Iris pigment epithelial cell (primary cell): ENCODE measurements at places on chromosomes 6 and 20.

DNA sequence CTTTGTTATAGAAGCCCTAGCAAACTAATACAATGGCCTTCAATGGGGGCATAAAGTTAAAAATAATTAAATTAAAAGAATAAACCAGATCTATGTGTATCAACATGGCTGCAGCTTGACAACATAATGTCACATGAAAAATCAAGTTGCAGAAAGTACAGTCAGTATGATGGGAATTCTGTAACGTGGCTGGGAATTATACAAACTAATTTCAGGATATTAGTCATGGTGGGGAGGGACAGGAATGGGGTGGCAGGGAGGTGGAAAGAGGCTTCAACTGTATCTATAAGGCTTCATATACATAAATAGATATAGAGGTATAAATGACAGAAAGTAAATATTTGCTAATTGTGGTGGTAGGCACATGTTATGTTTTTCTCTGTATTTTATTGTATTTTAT lies 107.1 kb downstream of the UNC5CL start:
- DNase-seq: no peak

DNA sequence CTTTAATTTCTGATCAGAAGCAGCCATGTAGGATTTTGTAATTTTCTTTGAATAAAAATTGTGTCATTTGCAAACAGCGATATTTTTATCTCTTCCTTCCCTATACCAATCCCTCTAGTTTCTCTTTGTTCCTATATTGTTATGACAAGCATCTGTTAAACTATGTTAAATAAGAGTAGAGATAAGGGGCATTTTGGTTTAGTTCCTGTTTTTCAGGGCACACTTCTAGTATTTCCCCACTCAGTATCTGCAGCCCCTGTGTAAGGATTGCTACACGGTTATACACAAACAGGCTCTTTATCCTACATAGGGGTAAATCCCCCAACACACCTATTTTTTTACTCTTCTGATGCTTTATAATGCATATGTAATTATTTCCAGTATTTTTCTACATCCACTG lies 42.1 kb downstream of the TRERF1 start:
- DNase-seq: no peak

DNA sequence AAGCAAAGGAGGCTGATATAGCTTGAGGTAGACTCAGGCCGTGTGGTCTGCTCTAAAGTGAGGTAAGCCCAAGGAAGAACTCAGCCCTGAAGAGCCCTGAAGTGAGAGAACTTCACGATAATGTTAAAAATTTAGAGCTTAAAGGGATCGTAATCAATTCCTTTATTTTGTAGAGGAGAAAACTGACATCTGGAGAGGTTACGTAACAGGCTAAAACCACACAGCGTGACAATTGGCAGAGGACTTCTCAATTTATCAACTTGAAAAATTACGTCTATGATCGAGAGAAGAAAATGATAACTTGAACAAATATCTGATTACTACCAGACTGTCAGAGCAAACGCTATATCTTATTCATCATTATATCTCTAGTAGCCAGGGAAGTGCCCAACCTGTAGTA lies 121.8 kb upstream of the FOXO3 start:
- DNase-seq: no peak

- no peak for DNase-seq
Measured at GRCh38 chr20:43744966-43745730, 18.3 kb upstream of the GTSF1L start.

- peak; percentile 99 for DNase-seq
Measured at GRCh38 chr20:56439771-56440291, 27.8 kb downstream of the CASS4 start.

- DNase-seq: no peak
Measured at GRCh38 chr6:108726726-108727339, 121.4 kb upstream of the ARMC2 start.

- peak; percentile 88 for DNase-seq
Measured at GRCh38 chr6:78605909-78606446, 261.4 kb upstream of the IRAK1BP1 start.

- DNase-seq: no peak
Measured at GRCh38 chr6:137787016-137787415, 80.0 kb upstream of the TNFAIP3 start.

DNA sequence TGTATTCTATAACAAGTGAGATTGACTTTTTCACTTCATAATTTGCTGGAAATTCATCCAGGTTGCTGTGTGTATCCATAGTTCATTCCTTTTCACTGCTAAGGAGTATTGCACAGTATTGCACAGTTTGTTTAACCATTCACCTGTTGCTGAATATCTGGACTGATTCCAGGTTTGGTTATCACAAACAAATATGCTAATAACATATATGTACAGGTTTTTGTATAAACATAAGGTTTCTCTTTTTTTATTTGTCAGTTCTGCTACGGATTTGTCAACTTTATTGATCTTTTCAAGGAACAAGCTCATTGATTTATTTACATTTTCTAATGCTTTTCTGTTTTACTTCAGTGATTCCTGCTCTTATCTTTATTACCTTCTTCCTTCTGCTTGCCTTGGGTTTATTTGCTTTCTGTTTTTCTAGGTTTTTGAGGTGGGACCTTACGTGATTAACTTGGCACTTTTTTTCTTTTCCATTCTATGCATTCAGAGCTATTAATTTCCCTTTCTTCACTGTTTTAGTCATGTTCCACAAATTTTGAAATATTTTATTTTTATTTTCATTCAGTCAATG lies 117.0 kb upstream of the OGFRL1 start:
- no peak for DNase-seq

DNA sequence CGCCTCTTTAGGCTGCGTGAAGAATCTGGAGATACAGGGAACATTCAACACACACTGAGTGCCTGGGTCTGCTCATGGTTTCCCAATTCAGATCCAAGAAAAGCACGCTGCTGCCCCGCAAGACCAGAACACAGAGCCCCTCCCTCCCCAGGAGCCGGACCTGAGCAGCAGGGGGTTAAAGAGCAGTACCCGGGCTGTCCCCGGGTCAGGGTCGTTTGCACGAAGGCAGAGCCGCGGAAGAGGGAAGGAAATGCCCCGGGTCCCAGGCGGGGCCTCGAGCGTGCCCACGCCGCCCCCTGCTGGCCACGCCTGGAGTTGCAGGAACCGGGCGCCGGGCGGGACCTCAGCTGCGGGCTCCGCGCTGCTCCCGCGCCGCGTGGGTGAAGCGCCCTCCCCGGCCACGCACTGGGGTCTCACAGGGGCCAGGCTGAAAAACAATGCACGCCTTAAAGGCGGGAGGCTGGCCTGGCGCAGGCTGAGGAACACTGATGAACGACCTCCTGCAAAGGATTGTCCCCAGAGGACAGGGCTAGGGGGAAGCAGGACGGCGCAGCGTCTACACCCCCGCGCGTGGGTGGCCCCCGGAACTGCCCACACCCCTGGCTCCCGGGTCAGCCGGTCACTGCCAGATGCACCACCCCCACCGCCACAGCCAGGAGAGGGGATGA lies 48.9 kb downstream of the ANKRD60 start:
- DNase-seq: peak; percentile 8

- peak; percentile 33 for DNase-seq
Measured at GRCh38 chr6:41039060-41039998, at the start of gene UNC5CL. UNC5CL (minus strand) TSS chr6:41039221; CDS start chr6:41035074, 4,147 bp downstream.

DNA sequence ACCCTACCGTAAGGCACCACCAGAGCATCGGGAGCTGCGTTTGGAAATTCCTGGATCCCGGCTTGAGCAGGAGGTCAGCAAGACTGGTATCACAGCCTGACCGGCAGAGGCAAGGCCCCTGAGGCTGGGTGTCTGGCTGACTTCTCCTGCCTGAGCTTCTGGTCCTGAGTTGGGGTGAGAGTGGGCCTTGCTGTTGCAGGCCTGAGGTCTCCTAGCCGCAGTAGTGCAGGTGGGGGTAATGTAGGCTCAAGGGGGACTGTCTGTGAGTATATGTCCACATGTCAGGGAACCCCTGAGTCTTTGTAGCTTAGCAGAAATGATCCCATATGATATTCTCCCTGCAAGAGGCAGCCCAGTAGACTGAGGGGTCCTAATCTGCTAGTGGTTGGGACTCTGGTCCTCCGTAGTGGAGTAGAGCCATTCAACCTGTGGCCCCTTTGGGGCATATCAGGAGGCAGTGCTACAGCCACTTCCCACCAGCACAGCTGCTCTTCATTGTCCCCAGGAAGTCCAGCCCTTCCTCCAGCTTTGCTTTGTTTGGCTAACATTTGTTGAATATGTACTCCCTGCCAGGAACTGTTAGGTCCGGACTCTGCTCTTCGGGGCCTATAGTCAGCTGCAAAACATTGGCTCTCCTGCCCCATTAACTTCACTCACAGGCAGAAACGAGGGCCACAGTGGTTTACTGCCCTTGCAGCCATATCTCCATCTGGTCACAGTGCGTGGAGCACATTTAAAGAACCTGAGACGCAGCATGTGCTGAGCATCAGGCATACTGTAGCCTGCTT lies 10.9 kb downstream of the LRRC73 start:
- no peak for DNase-seq

DNA sequence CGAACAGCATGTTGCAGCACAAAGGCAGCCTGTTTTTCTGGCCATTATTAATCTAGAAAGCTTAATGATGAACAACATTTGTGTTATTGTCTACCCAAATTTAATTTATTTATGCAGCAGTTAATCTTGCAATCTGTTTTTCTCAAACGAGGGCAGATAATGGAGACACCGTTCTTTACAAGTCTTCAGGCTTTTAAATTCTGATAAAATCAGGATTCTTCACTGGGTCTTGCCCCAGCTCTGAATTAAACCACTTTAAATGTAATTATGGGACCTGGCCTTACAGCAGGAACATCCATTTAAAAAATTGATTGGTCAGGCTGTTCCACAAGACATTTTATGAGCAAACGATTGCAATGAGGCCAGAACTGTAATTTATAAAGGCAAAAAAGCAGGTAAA lies 26.5 kb upstream of the INSM1 start:
- no peak for DNase-seq

DNA sequence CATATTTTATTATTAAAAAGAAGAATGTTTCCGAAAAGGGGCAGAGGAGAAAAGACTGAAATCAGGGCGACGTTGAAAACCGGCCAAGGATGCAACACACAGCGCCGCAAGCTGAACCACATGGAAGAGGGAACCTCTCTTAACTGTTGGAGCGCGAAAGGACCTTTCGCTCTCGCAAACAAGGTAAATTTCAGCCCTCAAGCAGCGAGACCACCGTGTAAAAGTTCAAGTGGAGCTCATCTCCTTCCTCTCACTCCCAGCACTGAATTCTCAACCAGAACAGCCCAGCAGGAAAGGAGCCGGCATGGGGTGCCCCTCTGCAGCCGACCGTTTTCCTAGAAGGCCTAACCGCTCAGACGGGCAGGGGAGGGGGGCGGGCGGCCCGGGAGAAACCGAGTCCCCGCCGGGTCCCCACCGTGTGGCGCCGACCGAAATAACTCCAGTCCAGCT lies 621 bp downstream of the GPR63 start:
- DNase-seq: peak; percentile 18

- DNase-seq: peak; percentile 5
Measured at GRCh38 chr20:33172781-33173180, 4.8 kb downstream of the BPIFA2 start.

- peak; percentile 81 for DNase-seq
Measured at GRCh38 chr20:8583566-8584043, 451.5 kb downstream of the PLCB1 start.

GRCh38 chr6:41650120-41650519 lies 11.9 kb downstream of the MDFI start:
- DNase-seq: no peak

DNA sequence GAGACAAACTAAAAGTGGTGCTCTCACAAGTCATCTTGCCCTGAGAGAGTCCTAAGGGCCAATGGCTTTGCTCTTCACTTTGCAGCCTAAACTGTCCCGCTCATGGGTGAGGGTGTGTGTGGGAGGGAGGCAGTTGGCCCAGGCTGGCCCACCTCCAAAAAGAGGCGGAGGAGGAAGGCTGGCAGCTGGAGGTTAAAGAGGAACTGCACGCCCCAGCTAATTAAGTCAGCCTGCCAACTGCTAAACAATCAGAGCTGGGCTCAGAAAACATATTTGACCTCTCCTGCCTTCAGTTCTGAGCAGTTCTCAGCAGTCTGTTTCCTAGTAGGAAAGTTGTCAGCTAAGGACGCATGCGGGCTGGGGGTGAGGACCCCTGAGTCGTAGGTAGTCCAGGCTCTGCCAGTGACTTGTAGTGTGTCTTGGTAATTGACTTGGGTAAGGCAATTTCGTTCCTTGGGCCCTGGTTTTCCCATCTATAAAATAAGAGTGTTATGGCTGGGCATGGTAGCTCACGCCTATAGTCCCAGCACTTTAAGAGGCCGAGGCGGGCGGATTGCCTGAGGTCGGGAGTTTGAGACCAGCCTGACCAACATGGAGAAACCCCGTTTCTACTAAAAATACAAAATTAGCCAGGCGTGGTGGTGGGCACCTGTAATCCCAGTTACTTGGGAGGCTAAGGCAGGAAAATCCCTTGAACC lies 17.0 kb downstream of the GSS start:
- no peak for DNase-seq

- no peak for DNase-seq
Measured at GRCh38 chr6:3752531-3753227, 1.2 kb upstream of the PXDC1 start.

DNA sequence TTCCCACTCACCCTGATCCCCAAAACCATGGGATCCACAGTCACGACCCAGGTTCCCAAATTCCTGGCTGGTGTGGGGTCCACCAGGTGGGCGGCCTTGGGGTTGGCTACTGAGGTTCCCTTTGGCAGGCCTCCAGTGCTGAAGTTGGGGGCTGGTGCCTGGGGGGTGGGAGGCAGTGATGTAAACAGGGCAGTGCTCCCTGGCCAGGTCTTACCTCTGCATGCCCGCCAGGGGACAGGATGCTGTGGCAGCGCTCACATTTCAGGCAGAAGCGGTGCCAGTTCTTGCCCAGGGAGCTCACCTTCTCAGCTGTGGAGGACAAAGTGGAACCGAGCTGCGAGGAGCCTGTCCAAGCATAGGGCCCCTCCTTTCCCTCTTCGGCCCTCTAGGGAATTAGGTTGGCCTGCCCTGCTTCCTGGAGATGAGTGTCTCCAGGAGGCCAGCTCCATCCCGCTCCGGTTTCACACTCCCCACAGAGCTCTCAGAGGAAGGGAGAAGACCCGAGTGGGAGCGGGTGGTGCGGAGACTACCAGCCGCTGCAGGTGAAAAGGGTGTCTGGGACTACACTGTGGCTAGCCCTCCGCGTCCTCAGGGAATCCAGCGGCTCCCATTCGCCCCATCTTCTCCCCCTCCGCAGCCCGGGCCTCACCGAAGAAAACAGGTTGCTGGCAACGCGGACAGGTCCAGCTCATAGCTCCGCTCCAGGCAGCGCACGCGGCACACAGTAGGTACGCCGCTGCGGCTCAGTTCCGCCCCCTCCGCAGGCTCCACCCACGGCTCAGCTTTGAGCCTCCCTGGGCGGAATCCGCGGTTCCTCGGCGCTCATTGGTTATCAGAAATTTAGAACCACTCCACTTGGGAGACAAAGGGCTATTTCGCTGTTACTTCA lies at the start of gene CRIP3:
Gene CRIP3 (minus strand): TSS at position 726 of the 889 bp plus-strand sequence. CDS start 34 bp downstream, at position 692.
- DNase-seq: no peak

GRCh38 chr6:44660561-44661220 lies 273.2 kb downstream of the CDC5L start:
- no peak for DNase-seq
